Umbilical cord (tissue), 2 donors: ENCODE measurements at places on chromosomes 6 and 20.

DNA sequence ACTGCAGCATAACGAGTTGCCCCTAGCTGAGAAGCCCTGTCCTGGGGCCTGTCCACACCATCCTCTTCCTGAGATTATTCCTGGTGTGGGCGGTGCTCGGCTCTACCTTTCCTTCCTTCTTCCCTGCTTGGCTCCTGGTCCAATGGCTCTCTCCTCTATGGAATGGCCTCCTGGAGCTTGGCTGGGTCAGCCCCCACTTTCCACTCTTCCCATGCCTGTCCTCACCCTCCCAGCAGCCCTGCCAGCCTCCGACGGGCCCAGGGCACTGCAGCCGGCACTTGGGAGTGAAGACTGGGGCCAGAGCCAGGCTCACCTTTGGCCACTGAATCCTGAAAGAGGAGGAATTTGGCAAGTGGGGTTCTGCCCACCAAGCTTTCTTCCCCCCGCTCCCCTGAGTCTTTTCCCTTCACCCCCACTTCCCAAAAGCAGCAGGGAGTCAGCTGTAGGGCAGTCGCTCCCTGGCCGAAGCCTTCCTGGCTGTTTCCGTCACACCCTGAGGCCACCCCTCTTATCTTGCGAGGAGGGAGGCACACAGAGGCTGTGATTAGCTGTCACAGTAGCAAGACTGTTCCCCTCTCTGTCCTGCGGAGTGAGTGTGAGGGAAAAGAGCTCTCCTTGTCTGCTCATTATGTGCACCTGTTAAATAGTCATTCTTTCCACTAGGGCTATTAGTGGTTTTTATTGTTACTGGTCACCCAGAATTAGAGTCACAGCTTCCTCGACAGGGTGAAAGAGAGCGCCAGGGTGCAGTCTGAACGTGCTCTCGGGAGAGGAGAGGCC is 6.3 kb upstream of the CDSN start:
- DNase-seq: no peak

- no peak for DNase-seq
Measured at GRCh38 chr6:1580109-1580508, 29.6 kb upstream of the FOXC1 start.

- no peak for DNase-seq
Measured at GRCh38 chr6:20498041-20498385, 36.2 kb upstream of the CDKAL1 start.

- peak; percentile 15 for DNase-seq
Measured at GRCh38 chr6:109351231-109352130, 30.8 kb downstream of the CD164 start.

- peak; percentile 83 for DNase-seq
Measured at GRCh38 chr6:11263291-11263775, 30.9 kb upstream of the NEDD9 start.

DNA sequence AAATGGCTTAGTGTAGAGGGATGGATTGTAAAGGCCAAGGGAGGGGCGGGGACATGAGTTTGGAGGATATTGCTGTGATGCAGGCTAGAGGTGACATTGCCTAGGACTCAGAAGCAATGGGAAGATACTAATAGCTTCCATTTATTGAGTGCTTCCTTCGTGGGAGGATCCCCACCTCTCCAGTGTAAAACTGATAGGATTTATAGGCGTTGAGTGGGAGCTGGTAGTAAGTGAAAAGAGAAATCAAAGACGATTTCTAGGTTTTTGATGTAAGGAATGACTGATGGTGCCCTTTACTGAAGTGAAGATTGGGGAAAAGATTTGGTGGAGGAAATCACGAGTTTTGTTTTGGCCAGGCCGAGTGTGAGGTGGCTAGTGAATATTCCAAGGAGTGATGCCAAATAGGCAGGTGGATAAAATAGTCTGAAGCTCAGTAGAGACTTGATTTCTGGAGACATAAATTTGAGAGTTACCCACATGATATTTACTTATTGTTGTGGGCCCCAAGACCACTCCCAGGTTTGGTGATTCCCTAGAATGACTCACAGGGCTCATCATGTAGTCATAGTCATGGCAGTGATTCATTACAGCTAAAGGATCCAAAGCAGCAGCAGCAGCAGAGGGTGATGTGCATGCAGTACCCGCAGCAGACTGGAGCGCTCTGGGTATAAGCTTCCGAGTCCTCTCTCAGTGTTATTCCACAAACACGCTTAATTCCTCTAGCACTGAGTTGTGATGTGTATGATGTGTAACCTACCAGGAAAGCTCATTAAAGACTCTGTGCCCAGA is 10.2 kb downstream of the RPRD1B start:
- no peak for DNase-seq

GRCh38 chr20:62916703-62917476 is 9.4 kb downstream of the DIDO1 start:
- no peak for DNase-seq
